ENCODE measurements at places on chromosomes 12 and 14. TPM values are rescaled to one million over a fixed set of nuclear protein-coding genes. Genes with fewer than 3 reads are reported as not detected.

PNMA1 gene
- total RNA-seq: 61.0 TPM

TAS2R19 gene
- total RNA-seq: 0.88 TPM

RTL1 gene
- not detected for total RNA-seq

TEP1 gene
- 31.7 TPM for total RNA-seq

LTB4R2 gene
- total RNA-seq: 8.7 TPM

CDK2 gene
- total RNA-seq: 125 TPM

YY1 gene
- 116 TPM for total RNA-seq

ZFHX2 gene
- total RNA-seq: 2.4 TPM

Data from CD8-positive, alpha-beta memory T cell (primary cell).